ENCODE measurements at places on chromosomes 7 and 10.

- no peak for DNase-seq
Observed at GRCh38 chr7:128206017-128206746, 34.9 kb upstream of the LEP start.

DNA sequence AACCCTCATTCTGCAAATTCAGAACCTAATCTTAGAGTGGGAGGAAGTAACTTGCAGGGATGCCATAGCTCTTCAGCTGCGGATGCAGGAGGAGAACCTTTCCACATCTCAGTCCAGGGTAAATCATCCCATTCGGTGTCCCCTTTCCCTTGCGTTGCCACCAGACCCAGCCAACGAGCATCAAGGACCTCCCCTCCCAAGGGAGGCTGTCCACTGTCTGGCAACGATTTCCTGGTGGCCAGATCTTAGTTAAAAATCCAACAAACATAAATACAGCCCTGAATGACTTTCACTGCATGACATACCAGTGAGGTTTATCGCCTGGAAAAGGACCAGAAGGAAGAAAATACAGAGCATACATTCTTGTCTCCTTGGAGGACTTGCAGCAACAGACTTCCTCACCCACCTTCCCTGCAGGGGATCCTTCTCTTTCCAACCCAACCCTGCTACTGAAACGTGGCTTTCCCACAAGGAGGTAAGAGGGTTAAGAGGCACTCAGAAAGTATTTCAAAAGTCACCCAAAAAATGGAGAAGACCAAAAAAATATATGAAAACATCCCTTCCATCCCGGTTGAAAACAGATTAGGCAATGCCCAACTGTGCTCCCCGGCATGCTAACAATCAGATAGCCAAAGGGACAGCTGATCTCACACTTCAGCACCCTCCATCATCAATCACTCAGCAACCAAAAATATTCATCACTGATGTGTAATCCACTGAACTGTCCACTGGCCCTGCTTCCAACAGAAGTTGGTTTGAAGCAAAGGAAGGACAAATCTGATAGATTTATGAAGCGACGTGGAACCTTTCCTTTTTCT lies 206.6 kb downstream of the TNS3 start:
- no peak for DNase-seq

- no peak for DNase-seq
Observed at GRCh38 chr10:126087796-126088505, 191.6 kb downstream of the FANK1 start.

GRCh38 chr10:131549116-131549515 lies 237.6 kb upstream of the TCERG1L start:
- no peak for DNase-seq

GRCh38 chr7:20246236-20246635 lies 29.1 kb upstream of the MACC1 start:
- no peak for DNase-seq

DNA sequence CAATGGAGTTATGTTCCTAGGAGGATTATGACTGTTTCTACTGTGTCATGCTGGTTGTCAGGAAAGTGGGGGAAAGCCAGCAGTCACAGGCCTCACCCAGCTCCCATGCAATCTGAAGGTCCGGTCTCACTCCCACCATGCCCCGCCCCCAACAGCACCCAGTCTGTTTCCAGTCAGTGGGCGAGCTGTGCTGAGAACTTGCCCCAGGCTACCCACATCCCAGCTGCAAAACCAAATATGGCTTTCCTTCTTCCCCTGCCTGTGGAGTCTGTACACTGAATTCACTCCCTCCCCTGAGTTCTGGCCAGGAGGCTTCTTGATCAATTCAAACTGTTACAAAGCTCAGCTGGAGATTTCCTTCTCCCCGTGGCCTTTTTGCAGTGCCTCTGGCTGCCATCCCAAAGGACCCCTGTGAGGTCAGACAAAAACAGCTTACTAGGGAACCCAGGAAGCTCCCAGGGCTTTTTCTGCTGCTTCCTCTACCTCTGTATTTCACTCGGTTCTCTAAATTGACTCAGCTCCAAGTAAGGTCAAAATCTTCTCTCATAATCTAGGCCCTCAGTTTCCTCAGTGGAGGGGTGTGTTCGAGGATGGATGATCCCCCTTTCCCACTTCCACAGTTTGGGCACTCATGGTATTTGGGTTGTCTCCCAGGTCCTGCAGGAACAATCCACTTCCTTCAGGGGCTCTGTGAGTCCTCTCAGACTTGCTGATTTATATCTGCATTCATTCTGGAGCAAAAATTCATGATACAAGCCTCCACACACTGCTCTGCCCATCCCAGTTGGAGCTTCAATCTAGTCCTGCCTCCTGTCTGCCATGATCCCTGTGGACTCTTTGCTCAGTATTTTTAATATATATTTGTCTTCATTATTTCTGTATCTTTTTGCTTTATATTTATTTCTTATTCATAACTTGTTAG lies 205.5 kb downstream of the SEMA3D start:
- no peak for DNase-seq

DNA sequence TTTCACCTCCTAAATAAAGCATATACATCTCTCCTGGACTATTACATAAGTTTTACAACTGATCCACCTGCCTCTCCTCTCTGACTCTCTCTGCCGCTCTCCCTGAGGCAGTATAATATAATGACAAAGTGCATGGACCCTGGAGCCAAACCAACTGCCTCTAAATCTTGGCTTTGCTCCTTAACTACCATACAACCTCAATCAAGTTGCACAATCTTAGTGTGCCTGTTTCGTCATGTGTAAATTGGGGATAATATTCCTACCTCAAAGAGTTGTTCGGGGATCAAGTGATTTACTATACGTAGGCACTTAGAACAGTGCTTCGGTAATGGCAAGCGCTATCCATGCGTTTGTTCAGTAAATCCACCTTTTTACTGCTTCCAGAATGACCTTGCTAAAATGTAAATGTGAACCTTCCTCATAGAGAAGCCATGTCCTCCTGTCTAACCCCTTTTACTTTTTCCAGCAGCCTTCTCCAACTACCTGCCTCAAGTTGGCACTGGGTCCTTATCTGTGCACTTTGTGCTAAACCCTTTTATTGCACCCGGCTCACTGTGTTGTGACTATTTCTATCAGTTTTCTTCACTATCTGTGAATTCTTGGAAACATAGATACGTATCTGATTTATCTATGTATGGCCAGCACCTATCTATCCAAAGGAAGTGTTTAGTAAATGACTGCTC lies 30.6 kb upstream of the DLD start:
- no peak for DNase-seq

DNA sequence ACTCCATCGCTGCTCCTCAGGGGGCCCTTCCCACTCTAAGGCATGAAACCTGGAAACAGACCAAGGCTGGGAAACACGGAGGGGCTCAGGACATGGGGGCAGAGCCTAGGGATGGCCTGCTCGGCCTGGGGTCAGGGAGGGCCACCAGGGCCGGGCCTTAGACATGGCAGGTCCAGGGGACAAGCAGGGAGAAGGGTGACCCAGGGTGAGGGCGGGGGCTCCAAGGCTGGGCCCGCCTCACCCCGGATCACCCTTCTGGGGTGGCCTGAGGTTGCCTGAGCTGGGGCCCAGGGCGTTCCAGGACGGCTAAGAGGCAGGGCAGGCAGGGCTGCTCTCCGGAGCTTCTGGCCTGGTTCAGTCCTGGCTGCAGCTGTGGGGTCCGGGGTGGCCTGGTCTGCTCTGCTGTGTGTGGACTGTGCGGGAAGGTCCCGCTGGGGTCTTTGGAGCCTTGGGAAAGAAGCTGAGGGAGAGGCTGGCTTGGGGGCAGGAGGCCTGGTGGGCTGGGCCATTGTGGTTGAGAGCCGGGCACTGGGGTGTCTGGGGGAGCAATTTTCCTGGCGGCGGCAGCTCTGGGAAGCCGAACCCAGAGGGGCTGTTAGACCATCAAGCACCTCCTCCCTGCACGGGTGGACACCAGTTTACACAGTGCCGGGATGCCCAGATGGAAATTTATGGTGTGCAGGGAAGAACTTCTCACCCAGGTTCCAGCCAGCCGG lies 52.2 kb downstream of the UNCX start:
- no peak for DNase-seq

- no peak for DNase-seq
Observed at GRCh38 chr7:44059219-44060090, 5.9 kb downstream of the PGAM2 start.

DNA sequence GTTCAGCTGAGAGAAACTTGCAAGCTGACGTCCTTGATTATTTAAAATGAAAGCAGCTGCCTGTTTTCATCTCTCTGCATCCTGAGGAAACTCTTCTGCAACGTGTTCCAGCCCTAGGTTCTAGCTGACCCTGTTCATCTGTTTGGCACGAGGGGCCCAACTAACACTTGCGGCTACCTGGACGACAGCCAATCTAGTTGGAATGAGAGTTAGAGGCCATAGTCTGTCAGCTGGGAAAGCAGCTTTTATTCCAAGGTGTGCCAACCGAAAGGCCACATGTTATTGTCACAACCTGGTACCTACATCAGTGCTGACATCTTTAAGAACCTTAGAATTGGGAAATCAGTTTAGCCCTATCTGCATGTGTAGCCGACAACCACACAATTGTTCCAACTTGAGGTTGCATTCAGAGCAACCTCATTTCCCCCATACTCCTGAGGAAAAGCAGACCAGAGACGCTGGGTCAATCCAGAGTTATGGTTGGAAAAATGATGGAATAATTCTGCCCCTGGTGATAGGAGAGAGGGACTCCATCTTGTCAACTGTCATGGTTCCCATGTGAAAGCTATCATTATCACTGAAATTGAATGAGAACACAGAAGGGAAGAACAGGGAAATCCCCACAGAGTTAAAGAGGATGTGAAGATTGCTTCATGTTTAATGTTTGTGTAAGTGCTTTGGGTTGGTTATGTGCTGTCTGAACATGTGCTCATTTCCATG lies 121.6 kb downstream of the EGFR start:
- DNase-seq: no peak

DNA sequence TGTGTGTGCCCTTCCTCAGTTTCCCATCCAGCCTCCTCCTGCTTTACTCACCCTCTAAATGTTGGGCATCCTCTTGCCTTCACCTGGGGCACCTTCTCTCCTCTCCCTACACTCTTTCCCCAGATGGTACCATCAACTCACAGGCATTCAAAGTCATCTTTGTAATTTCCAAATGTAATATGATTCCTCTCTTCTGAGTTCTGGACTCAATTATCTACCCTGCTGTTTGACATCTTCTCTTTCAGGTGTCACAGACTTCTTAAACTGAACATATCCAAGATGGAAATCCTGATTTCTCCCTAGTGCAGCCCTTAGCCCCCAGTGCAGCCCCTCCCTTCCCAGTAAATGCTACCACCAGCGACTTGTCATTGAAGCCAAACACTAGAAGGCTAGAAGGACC lies 422.8 kb downstream of the KCNMA1 start:
- DNase-seq: no peak

DNA sequence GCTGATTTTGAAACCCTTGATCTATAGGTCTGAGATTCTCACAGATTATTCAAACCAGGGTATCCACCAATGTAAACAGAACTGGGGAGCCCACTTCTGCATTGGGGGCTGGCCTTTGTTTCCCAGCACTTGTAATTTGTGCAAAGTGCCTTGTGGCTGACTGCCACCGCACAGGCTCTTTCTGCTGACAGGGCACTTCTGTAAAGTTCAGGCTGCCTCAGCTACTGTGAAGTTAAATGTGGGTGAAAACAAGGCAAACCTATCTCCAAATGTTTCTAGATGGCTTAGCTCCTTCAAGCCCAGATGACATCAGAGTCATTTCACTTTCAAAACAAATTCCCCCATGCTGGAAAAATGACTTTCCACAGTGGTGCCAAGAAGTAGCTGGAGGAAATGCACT lies 54.7 kb downstream of the GRID1 start:
- no peak for DNase-seq

- peak; percentile 32 for DNase-seq
Observed at GRCh38 chr7:74043523-74043951, 15.6 kb downstream of the ELN start.

GRCh38 chr10:128029731-128030369 lies 96.4 kb downstream of the MKI67 start:
- DNase-seq: no peak

- DNase-seq: peak; percentile 73
Observed at GRCh38 chr7:33185786-33186185, 56.4 kb downstream of the BBS9 start.

- DNase-seq: peak; percentile 76
Observed at GRCh38 chr7:76220185-76221057, 18.7 kb downstream of the SRRM3 start.

- DNase-seq: peak; percentile 17
Observed at GRCh38 chr7:127844707-127845331, 186.4 kb downstream of the LRRC4 start.

- no peak for DNase-seq
Observed at GRCh38 chr7:50677638-50677996, 105.1 kb downstream of the GRB10 start.

- DNase-seq: no peak
Observed at GRCh38 chr7:84237533-84238173, 43.1 kb upstream of the SEMA3A start.

DNA sequence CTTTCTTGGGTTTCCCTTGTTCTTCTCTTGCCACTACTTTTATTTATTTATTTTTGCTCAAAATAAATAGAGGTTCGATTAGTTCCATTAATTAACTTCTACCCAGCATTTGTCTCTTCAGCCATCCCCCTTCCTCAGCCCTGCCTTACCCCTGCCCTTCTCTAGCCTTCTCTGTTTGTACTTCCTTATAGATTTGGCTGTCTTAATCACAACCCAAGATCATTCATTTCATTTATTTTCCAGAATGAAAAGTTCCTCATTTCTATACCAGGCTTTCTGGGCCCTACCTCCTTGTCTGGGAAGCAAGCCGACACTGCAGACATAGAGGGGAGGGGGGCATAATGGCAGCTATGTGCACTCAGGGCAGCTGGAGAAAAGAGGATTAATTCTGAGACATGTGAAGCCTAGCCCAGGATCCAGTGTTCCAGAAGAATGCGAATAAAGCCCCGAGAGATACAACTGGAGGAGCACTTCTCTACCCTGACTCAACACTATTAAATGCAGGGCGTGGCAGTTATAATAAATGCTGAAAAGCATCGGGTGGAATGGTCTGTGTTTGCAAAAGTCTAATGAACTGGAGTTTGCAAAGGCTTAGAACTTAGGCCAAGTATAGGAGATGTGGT lies 6.4 kb upstream of the PDCD4 start:
- peak; percentile 92 for DNase-seq

- DNase-seq: no peak
Observed at GRCh38 chr7:117489430-117489829, 9.6 kb downstream of the CFTR start.

Data from NCI-H82 (cell line).